ENCODE measurements at places on chromosomes 2 and 18.

DNA sequence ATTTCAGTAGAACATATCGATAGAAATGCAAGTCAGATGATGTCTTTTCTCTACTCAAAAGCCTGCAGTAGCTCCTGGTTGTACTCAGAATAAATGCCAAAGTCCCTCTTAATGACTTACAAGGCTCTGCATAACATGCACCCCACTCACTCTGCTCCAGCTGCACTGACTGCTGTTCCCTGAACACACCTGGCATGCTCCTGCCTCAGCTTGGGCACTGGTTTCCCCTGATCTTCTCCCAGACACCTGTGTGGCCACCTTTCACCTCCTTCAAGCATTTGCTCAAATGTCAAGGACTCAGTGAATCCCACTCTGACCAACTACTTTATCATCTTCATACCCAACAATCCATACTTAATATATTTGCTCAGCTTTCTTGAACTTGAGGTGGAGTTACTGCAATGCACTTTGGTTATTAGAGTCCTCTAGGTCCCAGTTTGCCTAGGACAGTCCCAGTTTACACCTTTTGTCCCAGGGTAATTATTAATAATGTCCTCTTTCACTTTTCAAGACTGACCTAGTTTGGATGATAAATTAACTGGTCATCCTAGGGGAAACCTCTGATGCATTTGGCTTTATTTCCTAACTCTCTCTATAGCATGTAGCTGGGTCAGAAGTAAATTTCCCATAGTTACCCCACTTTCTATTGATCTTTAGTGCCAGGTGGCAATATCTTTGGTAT is 44.1 kb downstream of the ACAA2 start:
- no peak for DNase-seq

DNA sequence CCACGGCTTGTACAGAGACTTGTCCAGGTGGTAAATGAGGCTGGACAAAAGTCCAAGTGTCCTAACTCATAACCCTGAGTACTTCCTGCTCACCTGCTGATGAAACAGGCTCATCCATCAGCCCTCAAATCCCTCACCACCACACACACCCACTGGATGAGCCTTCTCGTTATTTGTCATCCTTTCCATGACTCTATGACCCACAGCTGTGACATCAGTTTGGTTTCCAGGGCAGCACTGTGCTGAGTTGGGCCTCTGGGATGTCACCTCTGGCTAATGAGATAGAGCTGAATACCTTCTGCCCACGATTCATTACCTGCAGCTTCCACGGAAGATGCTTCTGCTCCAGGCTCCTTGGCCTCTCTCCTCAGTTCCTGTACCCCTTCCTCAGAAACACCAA is 39.4 kb downstream of the SLC14A2 start:
- DNase-seq, result peak; percentile 39

DNA sequence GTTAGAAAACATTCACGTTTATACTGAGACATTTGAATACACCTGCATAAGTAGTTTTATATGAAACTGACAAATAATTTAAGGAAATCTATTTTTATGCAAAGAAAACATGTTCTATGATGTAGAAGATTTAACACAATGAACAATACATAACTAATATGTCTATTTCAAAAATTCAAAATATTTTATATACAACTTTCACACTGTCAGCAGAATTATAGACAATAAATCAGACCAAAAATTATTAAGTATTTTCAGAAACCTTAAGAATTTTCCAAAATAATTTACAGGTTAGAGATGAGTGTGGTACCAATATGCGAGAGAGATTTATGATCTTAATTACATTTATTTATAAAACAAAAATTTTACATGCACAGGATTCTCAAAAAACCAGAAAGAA is 1561.0 kb upstream of the ZEB2 start:
- no peak for DNase-seq

DNA sequence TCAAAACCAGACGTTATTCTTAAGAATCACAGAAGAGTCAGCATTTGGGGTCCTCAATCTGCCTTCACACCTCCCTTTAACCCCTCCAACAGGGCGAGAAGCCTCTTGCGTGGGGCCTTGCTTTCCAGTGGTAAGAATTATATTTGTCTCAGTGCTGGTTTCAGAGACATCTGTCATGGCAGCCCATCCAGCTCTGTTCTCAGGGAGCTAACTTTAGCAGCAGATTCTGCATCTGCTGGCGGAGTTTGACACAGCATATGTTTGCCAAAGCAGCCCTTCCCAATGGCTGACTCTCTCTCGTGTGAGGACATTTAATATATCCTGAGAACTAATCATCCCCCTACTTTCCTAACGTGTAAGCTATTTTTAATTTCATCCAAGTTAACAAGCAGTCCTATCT is 91.5 kb upstream of the BCL11A start:
- no peak for DNase-seq

- DNase-seq, result no peak
Measured at GRCh38 chr2:201649442-201649841, 6.1 kb upstream of the TMEM237 start.

GRCh38 chr2:178478130-178478438 is 316 bp downstream of the FKBP7 start:
- DNase-seq, result peak; percentile 21

GRCh38 chr2:44137872-44138551 is 30.7 kb upstream of the PPM1B start:
- no peak for DNase-seq

DNA sequence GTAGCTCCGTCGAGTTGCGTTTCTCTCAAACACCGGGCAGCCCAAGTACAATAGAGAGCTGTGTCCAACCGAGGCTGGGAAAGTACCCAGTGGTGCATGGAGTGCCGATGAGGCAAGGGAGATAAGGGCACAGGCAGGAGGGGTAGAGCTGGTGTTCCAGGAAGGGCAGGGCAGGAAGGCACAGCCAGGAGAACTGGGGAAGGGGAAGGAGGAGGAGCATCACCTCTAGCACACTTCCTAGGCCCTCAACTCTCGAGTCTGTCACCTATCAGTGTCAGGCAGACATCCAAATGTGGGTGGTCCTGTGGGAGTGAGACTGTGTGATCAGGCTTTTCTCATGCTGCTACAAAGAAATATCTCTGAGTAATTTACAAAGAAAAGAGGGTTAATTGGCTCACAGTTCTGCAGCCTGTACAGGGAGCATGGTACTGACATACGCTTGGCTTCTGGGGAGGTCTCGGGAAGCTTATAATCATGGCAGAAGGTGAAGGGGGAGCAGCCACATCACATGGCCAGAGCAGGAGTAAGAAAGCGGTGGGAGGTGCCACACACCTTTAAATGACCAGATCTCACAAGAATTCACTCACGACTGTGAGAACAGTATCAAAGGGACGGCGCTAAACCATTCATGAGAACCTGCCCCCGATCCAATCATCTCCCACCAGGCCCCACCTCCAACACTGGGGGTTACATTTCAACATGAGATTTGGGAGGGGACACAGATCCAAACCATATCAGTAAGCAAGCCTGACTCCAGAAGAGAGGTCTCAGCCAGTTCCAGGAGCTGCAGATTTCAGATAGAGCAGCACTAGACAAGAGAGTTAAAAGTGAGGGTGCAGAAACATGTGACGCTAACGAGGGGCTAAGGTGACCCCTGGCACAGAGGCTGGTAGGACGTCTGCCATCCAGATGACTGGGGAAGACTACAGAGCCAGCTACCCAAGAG is 75.7 kb downstream of the MBOAT2 start:
- DNase-seq, result no peak

DNA sequence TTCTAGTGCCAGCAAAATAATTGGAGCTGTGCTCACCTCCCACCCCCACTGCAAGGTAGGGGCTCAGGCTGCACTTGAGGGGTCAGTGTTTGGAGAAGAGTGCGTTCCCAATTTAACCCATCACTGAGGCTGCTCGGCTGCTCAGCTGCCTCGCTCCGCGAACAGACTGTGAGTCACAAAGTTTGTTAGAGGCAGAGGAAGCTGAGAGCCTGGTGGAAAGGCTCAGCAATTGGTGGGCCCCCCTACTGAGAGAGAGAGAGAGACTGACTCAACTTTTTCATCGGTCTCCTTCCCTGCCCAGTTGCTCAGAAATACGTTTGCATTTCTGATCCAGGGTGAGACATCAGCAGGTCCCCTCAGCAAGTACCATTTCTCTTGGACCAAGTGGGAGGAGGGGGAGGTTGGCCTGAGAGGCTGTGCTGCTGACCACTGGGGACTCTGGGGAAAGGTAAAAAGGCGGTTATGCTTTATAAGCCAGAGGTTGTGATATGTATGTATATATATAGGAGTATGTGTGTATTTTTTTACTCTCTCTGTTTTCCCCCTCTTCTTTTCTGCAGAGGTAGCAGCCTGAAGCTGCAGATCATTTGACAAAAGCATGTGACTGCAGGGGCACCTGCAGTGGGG is 1.5 kb downstream of the EFR3B start:
- peak; percentile 50 for DNase-seq

GRCh38 chr2:102848366-102848839 is 86.6 kb downstream of the TMEM182 start:
- peak; percentile 42 for DNase-seq

- DNase-seq, result peak; percentile 68
Measured at GRCh38 chr2:147045113-147045512, 799.7 kb upstream of the ACVR2A start.

- DNase-seq, result no peak
Measured at GRCh38 chr18:65215865-65216466, 534.8 kb upstream of the CDH7 start.

GRCh38 chr2:159922563-159922962 is 124.6 kb upstream of the CD302 start:
- peak; percentile 31 for DNase-seq

GRCh38 chr2:19580264-19580663 is 221.8 kb upstream of the OSR1 start:
- peak; percentile 22 for DNase-seq

DNA sequence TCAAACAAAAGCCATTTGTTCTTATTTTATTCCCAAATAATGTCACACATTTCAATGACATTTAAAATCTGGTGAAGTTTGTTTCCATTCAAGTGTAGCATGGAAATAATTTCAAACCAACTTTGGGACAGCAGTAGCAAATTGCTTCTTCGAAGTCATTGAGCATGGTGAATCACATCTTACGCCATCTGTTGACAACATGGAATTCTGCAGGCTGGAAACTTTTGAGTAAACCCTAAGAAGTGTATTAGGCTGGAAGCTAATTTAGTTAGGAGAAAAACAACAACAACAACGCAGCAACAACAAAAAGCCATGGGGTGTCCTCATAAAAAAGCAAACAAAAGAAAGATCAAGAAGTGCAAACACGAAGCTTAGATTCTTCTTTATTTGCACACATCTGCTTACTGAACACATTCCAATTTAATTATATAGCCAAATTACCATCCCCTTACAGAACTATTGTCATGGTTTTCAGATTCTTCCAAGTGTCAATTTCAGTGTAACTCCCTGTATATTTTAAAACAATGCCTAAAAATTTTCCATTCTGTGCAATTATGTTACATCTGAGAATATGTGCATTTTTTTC is 659.0 kb upstream of the CDH7 start:
- DNase-seq, result peak; percentile 45

DNA sequence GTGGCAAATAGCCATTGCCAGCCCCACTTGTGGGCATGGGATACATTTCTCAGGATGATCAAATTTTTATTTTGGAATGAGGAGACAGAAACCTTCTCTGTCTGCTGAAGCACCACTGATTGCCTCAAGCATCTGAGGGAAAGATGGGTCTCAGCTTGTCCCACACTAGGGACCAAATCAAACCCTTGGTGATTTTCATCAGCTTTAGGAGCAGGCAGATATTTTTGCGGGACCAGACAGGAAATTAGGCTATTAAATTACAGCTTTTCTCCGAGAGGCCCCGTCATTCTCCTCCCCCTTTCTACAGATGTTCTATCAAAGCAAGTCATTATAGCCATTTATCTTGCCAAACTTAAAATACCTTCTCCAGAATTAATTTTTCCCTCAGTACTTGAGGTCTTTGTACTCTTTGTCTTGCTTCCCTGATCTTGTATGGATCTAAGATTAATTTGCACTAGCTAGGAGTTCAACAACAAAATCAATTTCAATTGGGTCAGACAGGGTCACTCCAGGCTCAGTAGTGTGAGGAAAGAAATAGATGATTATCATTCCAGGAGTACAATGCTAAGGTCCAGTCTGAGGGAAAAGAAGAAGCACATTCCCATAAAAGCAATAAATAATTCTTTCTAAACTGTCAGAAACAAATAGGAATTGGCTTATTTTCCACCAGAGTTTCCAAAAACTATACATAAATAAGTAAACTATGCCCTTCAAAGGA is 818.1 kb upstream of the SOX11 start:
- no peak for DNase-seq

DNA sequence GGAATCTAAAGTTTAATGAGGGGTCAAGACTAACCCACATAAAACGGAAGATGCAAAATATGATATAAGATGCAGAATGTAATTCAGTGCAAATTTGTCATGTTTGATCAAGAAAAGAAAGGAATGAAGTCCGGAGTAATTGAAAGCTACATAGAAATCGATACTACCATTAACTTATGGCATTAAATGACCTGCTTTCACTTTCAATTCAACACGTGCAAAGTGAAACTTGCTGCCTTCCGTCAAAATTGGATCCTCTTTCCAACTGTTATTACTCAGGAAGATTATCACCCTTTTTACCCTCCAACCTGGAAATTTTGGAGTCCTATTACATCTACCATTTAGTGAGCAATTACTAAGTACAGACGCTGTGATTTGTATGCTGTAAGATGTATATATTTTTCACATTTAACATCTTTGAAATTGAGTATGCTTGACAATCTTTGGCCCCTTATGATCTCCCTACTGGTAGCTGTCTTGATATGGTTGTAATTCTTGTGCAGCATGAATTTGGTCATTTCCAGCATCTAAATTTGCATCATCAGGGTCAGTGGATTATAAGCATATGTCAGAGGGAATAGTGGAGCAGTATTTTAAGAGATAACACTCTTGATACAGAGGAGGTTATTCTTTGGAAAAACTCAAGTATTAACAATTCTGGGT is 18.6 kb downstream of the UNC80 start:
- no peak for DNase-seq

GRCh38 chr18:56921896-56922480 is 224.9 kb upstream of the BOD1L2 start:
- DNase-seq, result no peak

GRCh38 chr18:31490387-31490786 is 7.6 kb upstream of the DSG2 start:
- peak; percentile 97 for DNase-seq

- DNase-seq, result no peak
Measured at GRCh38 chr18:61595615-61596251, 262.5 kb downstream of the CDH20 start.

- no peak for DNase-seq
Measured at GRCh38 chr2:161964160-161964559, 109.9 kb downstream of the DPP4 start.

- DNase-seq, result no peak
Measured at GRCh38 chr2:35978218-35978617, 377.4 kb upstream of the CRIM1 start.

GRCh38 chr2:222311319-222311977 is 12.7 kb upstream of the PAX3 start:
- DNase-seq, result no peak

DNA sequence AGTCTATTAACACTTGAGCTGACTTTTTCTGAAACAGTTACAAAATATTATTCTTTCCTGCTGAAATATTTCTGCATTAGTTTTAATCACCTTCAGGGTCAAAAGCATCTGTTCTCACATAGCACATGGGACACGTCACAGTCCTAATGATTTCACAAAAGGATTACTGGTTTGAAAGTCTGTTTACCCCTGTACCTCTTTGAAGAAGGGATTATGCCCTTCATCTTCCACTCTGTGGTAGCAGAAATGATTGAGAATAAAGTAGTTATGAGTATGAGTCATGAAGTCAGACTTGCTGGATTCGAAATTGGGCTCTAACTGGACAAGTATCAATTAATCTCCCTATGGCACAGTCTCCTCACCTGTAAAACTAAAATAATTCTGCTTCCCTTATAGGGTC is 121.2 kb downstream of the SATB2 start:
- no peak for DNase-seq
